Endothelial cell (in vitro differentiated cells): ENCODE measurements at places on chromosomes 12 and 14. TPM values are rescaled to one million over a fixed set of nuclear protein-coding genes. Genes with fewer than 3 reads are reported as not detected.

GRCh38 chr14:22180045-22180444, 409.0 kb downstream of the DAD1 start:
- no peak for DNase-seq

The ARF6 gene
- 55.3 TPM for total RNA-seq

The OR11H6 gene
- total RNA-seq, result not detected

- DNase-seq, result no peak
These were observed 28.5 kb downstream of the TUBA1A start for GRCh38 chr12:49160399-49160798.

DNA sequence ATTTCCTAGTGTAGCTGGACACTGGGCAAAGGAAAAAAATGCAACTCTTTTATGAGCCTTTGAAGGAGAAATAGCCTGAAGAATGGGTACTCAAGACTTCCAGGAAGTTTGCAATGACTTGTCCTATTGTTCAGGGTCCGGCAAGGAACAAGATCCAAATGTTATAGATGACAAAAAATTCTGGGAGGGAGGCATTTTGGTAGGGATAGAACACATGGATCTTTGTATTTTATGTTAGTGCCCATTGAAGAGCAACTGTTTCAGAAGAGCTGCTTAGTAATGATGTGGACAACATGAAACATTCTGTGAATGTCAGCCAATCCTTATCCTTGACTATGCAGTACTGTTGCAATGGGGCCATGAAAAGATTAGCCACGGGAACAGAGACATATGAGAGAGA, 138.0 kb downstream of the MGAT4C start:
- DNase-seq, result no peak

DNA sequence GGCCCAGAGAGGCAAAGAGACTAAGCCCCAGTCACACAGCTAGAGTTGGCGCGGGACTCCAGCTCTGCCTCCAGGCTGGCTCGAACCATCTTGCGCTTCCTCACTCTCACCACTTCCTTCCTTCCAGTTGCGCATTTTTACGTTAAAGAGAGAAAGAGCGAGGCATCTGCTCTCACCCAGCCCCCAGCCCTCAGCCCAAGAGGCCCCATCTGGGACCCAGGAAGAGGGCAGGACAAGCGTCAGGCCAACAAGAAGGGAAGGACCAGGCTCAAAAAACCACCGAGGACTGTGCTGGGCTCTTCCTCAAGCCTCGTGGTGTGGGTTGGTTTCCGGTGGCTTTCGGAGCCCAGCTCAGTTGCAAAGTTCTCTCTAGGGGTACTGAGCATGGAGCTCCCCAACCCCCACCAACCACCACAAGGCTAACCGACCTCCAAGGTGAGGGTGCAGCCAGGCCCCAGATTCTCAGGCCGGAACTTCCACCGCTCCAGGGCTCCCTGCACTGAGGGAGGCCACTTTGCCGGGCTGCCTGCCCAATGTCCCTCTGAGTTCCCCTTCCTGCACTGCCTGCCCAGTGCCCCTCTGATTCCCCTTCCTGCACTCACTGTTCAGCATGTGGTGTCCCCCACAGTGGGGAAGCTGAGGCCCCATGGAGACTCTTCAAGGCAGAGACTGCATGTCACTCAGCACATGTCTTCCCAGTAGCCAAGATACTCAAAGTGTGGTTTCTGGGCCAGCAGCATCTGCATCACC, 35.9 kb downstream of the TESC start:
- no peak for DNase-seq

DNA sequence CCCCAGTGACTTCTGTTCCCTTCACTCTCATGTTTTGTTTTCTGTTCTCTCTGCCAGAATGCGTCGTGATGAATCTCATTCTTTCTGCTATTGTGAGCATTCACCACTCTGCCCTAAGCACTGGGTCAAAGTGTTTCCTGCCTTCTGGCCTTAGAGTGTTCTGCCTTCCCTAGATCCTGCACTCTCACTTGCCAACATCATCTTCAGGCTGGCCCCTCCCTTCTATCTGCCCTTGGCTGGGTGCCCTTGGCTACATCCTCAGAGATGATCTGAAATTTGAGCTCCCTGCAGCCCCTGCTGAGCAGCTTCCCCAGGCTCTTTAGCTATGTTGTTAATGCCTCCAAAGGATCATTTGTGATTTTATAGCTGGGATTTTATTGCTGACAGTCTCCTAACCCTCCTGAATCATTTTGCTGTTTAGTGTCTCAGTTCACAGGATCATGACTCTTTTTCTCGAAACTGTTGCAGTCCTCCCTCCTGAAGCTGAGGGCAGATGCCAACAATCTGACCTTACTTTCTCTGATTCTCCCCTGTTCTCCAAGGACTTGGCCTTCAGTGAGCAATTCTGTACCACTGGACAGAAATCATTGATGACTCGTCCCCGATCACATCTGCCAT, 4.5 kb downstream of the DHRS2 start:
- DNase-seq, result no peak

The PABPN1 gene
- 191 TPM for total RNA-seq

The SOAT2 gene
- total RNA-seq, result not detected

The AQP5 gene
- 0.26 TPM for total RNA-seq

The PRB2 gene
- total RNA-seq, result not detected

- no peak for DNase-seq
These were observed 127.1 kb upstream of the CNTN1 start for GRCh38 chr12:40565029-40565633.

GRCh38 chr14:100904307-100905087, 975 bp upstream of the RTL1 start:
- peak; percentile 79 for DNase-seq

The CEP83 gene
- 18.6 TPM for total RNA-seq

The DNAL1 gene
- 13.1 TPM for total RNA-seq
